ENCODE measurements at places on chromosomes 16 and 17.

DNA sequence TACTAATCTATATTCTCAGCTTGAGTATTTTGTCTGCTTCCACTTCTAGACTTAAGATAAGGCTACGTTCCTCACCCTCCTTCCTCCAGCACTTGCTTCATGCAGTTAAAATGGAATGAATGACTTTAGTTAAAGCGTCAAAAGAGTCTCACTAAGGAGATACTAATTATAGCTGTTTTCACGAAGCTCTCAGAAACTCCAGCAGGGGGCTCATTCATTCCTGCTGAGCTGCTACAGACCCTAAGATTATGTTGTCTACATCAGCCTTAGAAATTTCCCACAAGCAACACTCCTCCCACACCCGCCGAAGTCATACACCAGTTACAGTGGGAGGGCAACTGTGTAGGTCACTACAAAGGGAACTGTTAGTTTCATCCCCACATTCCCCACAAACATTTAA, 57.0 kb upstream of the KIFC3 start:
- peak; percentile 50 for DNase-seq

DNA sequence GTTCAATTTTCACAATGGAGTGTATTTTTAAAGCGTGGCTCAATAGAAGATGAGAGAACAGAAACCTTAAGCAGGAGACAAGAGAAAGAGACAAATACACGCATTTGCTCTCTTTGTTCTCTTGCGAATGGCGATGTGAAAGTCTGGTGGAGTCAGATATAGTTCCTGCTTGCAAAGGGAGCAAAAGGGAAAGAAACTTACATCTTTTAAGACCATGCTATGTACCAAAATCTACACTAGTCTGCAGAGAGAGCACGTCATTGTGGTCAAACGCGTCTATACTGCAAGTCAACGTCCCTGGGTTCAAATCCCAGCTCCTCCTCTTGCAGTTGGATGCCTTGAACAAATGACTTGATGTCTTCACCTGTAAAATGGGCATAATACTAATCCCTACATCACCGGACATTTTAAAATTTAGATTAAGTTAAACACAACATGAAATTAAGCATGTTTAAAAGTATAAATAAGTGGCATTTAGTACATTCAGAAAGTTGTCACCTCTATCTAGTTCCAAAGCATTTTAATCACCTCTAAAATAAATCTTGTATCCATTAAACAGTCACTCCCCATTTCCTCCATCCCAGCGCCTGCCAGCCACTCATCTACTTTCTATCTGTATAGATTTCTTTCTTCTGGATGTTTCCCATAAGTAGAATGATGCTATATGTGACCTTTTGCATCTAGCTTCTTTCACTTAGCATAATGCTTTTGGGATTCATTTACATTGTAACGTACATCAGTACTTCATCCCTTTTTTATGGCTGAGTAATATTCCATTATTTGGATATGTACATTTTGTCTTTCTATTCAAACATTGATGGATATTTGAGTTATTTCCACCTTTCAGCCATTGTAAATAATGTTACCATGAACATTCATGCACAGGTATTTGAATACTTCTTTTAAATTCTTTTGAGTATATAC, 406.9 kb downstream of the TMEM114 start:
- DNase-seq: no peak

GRCh38 chr16:68072038-68072695, 13.0 kb upstream of the NFATC3 start:
- DNase-seq: peak; percentile 56

DNA sequence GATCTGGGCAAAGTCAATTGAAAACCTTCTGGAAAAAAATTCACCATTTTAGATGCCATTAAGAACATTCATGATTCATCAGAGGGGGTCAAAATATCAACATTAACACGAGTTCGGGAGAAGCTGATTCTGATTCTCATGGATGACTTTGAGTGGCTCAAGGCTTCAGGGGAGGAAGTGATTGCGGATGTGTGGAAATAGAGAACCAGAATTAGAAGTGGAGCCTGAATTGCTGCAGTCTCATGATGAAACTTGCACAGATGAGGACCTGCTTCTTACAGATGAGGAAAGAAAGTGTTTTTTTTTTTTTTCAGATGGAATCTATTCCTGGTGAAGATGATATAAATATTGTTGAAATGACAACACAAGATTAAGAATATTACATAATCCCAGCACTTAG, 12.9 kb downstream of the ITGAX start:
- DNase-seq: no peak

DNA sequence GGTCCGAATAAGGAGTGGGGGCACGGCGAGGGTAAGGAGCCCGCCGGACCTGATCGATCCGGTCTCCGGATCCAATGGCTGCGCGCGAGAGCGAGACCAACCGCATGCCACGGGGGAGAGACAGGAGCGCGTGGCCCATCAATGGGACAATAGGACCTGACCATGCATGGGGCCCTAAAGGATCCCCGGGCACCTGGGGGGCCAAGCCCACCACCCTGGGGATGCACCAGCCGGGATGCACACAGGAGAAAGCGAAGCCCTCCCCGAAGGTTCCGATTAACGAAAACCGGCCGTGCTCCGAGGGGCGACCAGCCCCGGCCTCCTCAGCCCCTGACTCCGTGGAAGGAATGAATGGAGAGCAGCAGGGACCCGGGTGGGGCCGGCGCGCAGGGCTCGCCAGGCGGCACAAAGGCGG, 525 bp downstream of the JPT1 start:
- no peak for DNase-seq

- DNase-seq: no peak
Observed at GRCh38 chr17:64783031-64783461, 120.9 kb upstream of the SMURF2 start.

DNA sequence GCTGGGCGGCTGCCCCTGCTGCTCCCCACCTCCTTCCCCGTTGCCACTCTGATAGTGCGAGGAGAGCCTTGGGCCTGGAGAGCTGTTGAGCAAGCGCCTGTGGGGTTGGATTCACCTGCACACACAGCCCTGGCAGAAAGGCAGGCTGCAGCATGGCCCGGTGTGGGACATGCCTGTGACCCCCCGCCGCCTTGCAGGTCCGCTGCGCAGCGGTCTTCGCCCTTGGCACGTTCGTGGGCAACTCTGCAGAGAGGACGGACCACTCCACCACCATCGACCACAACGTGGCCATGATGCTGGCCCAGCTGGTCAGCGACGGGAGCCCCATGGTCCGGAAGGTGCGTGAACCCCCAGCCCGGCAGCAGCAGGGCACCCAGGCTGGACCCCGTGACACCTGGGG, 106.8 kb upstream of the CHMP6 start:
- no peak for DNase-seq

DNA sequence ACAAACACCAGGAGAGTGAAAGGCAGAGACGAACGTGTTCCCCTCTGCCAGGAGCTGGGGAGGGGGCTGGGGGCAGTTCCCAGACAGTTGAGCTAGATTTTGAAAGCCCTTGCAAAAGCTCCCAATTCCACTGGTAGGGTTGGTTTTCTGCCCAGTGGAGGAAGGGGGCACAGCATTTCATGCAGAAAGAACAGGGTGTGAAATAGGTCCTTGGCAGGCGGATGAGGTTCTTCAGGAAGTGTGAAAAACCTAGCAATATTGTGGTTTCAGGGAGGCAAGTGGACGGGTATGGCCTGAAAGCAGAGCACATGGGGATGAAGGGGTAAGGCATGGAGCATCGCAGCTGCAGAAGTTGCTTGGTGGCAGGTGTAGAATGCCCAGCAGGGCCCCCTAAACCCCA, 248.3 kb downstream of the KATNIP start:
- no peak for DNase-seq

DNA sequence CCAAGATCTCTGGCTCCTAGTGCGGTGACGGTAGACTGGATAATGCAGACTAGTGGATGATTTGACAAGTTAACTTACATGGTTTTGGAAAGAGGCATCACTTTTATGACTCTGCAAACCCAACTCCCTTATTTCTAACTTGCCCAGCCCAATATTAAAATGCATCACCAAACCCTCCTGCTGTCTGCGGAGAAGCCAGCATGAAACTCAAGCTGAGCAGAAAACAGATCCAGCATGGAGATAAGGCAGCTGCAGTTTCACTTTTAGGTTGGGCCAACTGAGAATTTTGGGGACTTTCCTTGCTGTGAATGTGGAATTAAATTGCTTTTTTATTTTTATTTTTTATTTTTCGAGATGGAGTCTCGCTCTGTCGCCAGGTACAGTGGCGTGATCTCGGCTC, 27.8 kb downstream of the CDH1 start:
- DNase-seq: no peak

- peak; percentile 36 for DNase-seq
Observed at GRCh38 chr17:60947100-60947499, 269.4 kb downstream of the BCAS3 start.

DNA sequence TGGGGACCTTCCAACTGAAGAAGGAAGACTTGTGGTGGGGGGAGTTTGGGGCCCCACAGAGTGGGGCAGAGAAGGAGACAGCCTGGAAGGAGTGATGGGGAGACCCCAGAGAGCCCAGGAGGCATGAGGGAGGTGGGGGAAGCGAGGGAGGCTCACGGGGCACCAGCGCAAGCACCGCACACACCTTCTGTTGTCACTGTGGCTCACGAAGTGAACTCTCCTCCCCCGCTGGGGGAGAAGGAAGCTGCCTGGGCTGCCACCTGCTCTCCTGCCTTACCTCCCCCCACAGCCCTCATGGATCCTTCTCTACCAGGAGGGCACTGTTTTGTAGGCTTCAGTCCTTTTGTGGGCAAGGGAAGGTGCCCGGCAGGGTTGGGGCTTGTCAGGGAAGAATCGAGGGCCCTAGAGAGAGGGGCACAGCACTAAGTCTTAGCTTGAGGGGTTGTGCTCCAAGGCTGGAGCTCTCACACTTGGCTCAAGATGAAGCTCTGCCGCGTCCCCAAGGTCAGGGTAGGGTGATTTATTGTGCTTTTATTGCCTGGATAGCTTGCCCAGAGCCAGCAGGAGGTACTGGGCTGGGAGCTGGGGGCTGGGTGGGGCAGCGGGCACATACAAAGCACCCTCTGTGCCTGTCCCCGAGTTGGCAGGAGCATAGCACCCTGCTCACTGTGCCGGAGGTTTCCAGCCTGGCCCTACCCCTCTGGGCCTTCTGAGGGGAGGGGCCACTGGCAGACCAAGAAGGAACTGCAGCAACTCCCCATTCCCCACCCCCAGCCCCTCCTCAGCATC, 4.6 kb upstream of the STARD3 start:
- no peak for DNase-seq

- no peak for DNase-seq
Observed at GRCh38 chr16:9371713-9372448, 280.4 kb downstream of the HAPSTR1 start.

- DNase-seq: no peak
Observed at GRCh38 chr16:64242492-64242891, 879.4 kb downstream of the CDH11 start.

DNA sequence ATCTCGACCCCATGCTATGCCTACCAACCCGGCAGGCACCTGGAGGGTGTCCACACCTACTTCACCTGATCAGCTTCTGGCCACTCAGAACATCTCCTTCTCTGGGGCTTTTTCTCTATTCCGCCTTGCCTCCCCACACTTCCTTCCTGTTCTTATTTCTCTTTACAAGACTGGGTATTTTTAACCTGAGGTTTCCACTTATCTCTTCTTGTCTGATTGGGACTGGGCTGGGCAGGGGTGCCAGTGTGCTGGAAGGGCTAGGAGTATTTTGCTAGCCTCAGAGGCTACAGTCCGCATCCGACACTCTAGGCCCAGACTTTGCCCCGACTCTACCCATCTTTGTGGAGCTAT, 26.2 kb upstream of the ZNF652 start:
- no peak for DNase-seq

- peak; percentile 73 for DNase-seq
Observed at GRCh38 chr16:68792465-68793324, 50.6 kb upstream of the TANGO6 start.

DNA sequence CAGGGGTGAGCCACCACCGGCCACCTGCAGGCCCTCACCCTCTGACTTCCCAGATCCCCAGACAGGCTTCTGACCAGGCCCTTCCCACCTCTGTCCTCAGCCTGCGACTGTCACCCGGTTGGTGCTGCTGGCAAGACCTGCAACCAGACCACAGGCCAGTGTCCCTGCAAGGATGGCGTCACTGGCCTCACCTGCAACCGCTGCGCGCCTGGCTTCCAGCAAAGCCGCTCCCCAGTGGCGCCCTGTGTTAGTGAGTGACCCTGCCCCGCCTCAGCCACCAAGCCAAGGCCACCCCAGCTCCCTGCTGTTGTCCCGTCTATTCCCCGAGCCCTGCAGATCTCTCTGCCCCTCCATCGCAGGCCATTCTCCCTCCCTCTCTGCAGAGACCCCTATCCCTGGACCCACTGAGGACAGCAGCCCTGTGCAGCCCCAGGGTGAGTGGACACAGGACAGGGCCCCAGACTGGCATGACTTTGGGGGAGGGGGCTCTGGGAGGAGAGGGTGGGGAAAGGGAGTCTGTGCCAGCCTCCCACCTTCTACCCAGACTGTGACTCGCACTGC, 1.9 kb downstream of the NTN3 start:
- no peak for DNase-seq

DNA sequence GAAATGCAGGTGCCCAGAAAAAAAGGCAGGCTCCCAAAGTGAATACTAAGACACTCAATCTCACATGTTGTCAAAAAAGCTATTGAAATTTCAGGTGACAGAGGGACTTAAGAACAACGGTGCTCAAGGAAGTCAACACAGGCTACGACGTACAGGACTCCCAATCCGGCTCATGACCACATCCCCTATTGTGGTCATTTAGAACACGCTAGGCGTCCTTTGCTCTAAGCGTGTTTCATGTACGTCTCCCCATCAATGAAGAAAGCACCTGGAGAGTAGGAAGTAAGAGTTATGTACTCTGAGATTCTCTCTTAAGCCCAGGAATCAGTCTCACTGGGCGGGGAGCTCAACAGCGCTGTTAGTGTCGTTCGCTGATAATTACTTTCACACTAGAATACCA, 94.1 kb downstream of the MRM3 start:
- DNase-seq: no peak

- DNase-seq: no peak
Observed at GRCh38 chr17:82124101-82124500, 26.1 kb upstream of the FASN start.

DNA sequence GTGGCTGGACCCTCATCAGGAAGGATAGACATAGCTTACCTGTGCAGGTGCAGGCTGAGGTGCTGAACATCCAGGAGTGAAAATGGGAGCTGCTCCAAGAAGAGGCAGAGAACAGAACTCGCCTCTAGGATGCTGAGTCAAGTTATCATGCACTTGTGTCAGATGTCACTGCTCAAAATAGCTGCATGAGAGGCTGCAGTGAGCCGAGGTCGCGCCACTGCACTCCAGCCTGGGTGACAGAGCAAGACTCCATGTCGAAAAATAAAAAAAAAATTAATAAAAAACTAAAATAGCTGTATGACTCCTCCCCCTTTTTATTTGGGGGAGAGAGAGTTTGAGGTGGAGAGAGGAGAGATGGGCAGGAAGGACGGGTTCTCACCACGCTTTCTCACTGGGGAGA, 148.8 kb downstream of the FOXL1 start:
- DNase-seq: no peak

- DNase-seq: no peak
Observed at GRCh38 chr17:65820306-65820705, 258.9 kb upstream of the AXIN2 start.

DNA sequence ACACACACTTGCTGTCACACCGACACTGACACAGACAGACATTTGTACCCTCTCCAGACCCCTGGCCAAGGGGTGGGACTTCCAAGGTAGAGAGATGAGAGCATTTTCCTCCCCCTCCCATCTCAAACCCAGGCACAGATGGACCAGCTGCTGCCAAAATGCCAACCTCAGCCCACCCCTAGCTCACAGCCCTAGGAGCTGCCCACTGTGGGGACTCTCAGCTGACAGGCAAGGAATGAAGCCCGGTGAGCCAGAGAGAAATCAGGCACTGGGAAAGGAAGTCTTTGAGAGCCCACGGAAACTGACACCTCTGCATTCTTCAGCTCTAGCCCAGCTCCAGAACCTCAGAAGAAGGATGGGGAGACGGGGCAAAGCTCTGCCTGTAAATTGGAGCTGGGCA, 2.8 kb downstream of the ETV4 start:
- DNase-seq: no peak
